ENCODE measurements at places on chromosomes 1 and 21.

- DNase-seq, result no peak
Measured at GRCh38 chr1:247435759-247436147, 19.8 kb downstream of the NLRP3 start.

DNA sequence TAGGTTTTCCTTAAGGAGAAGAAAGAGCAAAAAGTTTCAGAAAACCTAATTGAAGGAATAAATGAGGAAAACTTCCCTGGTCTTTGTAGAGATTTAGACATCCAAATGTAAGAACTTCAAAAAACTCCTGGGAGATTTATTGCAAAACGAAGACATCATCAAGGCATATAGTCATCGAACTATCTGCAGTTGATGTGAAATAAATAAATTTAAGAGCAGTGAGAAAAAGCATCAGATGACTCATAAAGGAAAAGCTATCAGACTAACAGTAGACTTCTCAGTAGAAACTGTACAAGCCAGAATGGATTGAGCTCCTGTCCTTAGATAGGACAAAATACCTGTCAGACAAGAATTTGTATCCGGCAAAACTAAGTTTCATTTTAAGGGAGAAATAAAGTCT, 569.4 kb upstream of the ADAMTS5 start:
- no peak for DNase-seq

GRCh38 chr1:33272930-33273329, 16.6 kb downstream of the ZNF362 start:
- DNase-seq, result peak; percentile 30

DNA sequence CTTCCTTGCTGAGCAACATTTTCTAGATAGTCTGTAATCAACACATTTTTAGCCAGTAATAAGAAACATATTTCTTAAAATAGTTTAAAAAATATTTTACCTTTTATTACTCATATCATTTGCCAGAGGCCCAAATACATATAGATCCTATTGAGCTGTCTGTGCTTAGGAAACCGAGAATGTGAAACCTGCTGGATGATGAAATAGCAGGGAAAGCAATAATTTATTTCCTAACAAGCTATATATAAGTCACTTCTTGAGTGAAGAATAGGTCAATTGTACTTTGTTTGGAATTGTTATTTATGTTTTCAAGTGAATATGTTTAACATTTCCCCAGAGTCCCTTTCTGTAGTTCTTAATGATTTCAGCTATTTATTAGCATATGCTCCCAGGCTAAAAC, 339.9 kb upstream of the TMPRSS15 start:
- no peak for DNase-seq

DNA sequence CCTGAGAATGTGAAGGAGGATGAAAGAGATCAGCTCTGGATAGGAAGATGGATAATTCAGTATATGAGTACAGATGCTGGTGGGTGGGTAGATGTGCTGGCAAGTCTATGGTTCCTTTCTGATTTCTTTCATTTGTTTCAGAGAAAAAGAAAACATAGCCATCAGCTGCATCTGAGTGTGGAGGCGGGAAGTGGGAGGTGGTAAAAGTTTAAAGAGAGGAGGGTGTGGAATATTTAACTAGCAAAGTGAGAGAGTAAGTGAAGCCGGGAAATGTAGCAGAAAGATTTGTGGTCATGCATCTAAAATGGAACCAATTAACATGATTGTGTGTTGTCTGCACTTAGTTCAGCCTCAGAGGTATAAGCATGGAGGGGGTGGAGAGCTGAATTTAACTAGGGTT, 16.4 kb downstream of the RPE65 start:
- no peak for DNase-seq

DNA sequence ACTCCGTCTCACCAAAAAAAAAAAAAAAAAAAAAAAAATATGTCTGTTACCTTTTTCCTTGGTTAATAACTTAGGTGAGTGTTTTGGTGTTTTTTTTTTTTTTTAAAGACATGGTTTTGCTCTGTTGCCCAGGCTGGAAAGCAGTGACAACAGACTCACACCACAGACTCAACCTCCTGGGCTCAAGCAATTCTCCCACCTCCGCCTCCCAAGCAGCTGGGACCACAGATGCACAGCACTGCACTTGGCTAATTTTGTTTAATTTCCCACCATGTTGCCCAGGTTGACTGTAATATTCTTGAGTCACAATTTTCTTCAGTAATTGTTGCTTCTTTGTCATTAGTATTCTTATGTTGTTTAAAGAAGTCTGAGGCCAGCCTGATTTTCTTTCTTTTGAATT, 149.2 kb upstream of the SYT6 start:
- no peak for DNase-seq

DNA sequence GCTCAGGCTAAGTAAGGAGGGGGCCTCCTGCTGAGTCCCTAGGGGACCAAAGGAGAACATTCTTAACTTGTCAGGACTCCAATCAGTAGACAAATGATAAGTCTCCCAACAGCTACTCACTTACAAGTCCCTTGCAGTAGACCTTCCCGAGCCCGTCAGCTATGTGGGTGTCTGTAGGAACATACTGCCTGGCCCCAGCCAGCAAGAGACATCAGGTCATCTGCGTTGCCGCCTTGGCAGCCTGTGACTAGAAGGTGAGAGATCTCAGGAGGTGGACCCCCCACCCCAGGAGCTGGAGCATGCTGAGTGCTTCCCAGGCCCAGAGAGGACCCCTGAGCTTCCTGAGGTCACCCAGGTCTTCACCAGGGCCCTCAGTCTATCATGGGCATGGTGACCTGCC, 250.5 kb downstream of the C1orf94 start:
- no peak for DNase-seq

- DNase-seq, result no peak
Measured at GRCh38 chr1:4730078-4730477, 75.7 kb downstream of the AJAP1 start.

DNA sequence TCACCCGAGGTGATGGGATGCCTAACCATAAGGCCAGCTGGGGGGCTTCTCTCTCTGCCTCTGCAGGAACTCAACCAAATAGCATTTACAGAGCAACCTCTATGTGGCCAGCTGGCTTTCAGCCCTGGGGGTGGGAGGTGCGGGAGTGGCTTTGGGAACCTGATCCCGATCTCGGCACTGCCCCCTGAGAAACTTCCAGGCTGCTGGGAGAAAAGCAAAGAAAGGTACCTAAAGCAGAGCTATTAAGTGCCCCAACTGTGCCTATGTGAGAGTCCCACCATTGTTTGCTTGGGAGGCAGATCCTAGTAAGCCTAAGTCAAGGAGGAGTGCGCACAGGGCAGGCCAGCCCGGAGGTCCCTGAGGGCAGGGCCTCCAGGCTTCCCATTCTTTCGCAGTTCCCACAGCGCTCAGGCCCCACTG, 7.0 kb downstream of the KRTCAP2 start:
- peak; percentile 52 for DNase-seq

GRCh38 chr1:155940993-155941844, at the start of gene RXFP4:
TSS of gene RXFP4 (plus strand) at chr1:155941638. CDS start at chr1:155941710, 72 bp downstream.
- DNase-seq, result no peak

- no peak for DNase-seq
Measured at GRCh38 chr1:197225611-197226010, 42.4 kb upstream of the CRB1 start.

GRCh38 chr1:101938681-101939080, 58.0 kb downstream of the OLFM3 start:
- no peak for DNase-seq

DNA sequence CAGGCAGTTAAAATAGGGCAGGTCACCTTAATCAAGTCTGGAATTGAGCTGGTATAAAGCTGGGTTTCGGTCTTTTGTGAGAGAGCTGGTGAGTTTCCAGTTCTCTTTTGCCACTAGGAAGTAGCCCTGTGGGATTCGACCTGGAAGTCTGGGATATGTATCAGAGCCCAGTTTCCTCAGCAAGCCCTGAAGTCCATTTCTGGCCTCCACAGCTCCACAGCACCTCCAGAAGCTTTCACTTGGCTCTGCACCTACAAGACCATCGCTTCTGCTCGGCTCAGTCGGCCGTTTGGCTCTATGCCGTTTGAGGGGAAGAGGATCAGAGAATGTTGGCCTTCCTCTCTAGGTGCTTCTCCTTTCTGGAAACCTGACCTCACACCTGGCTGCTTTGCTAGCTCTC, 148.0 kb downstream of the GALNT2 start:
- DNase-seq, result peak; percentile 86

GRCh38 chr1:6463120-6463412, 2.9 kb downstream of the TNFRSF25 start:
- DNase-seq, result no peak

- no peak for DNase-seq
Measured at GRCh38 chr1:29756498-29756897, 520.2 kb downstream of the PTPRU start.

DNA sequence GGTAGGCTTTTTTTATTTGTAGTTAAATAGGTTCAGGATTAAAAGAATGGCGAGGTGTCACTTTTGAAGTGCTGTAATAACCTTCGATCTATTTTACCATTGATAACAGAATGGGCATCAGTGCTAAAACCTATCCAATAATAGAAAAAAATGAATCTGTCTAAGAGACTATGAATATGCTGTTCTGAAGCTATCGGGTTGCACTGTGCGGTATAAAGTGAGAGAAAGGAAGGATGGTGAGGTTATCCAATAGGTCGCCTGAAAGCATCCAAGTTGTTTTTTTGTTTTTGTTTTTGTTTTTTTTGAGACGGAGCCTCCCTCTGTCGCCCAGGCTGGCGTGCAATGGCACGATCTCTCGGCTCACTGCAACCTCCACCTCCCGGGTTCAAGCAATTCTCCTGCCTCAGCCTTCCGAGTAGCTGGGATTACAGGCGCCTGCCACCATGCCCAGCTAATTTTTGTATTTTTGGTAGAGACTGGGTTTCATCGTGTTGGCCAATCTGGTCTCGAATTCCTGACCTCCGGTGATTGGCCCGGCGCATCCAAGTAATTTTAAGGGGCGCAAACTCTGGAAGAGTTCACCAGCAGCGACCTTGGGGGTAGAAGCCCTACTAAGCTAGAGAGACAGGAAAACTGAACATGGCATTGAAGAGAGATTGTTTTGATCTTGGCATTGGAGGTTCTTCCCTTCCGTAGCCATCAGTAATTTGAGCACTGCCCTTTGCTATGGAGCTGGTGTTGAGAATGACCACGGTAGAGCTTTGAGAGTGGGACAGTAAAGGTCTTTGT, 8.7 kb upstream of the MDM4 start:
- DNase-seq, result no peak

DNA sequence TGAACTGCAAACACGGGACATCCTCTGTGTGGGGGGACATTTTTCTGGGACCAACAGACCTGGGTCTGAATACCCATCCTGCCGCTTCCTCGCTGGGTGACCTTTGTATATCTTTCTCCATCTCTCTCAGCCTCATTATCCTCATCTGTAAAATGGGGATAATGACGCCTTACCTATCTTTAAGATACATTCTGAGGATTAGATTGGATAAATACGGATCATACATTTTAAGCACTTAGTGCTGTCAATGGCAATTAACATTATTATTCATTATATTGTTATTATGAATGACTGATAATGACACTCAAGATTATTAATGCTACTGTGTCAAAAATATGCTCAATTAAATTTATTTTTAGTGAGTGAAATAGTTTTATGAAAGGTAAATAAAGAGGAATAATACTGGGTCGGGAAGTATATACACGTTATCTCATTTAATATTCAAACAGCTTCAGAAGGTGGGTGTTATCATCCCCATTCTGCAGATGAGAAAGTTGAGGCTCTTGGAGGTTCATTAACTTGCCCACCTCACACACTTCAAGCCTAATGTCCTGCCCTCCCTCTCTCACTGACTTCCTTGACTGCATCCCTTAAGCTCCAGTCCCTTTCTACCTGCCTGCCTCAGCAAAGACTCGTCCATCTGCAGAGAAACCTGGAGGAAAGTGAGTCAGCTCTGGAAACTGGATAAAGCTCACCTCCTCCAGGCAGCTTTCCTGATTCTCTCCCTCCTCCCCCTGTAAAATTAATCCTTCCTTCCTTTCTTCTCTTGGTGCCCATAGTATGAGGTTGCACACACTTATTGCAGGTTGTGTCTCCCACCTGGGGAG, 120.7 kb upstream of the JUN start:
- DNase-seq, result no peak

- no peak for DNase-seq
Measured at GRCh38 chr1:196400478-196401451, 207.5 kb downstream of the KCNT2 start.

- DNase-seq, result no peak
Measured at GRCh38 chr21:32844653-32845436, 73.3 kb upstream of the PAXBP1 start.

- no peak for DNase-seq
Measured at GRCh38 chr21:37538971-37539590, 172.5 kb downstream of the DYRK1A start.

GRCh38 chr1:4027008-4027407, 126.9 kb upstream of the C1orf174 start:
- no peak for DNase-seq

DNA sequence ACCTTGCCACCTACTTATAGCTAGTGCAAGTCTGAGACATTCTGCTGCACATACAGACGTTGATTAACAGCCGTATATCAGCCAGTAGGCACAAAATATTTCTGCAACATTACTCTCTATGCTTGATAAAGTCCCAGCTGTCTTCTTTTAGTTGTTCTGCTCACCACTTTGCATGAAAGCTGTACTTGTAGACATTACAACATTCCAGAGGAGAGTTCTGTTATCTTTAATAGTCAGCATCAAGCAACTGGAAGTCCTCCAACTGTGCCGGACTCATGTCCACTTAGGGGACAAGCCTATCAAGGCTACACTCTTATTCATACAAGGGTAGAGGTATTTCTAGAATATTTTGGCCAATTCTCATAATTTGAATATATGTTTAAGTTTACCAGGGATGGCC, 50.0 kb downstream of the CACHD1 start:
- no peak for DNase-seq

DNA sequence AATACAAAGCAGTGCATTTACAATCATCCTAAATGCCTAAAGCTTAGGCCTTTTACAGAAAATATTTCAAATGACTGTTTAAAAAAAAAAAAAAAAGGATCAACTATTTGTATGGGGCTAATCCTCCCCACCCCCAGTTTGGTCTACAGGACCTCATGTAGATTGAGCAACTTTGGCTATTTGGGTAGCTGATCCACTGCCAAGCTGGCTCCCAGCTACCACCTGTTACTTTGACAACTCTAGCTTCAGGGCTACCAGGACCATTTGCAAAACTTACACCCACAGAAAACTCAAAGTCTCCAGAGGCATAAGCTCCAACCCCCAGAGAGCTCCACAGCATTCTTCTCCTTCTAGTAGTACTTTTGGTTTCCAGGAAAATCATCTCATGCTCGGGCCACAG, 29.4 kb downstream of the JAK1 start:
- DNase-seq, result no peak

GRCh38 chr1:113388017-113388620, 2.2 kb upstream of the MAGI3 start:
- no peak for DNase-seq

- DNase-seq, result no peak
Measured at GRCh38 chr1:217535601-217536377, 95.1 kb downstream of the GPATCH2 start.

GRCh38 chr21:32515874-32516273, 69.4 kb downstream of the TCP10L start:
- no peak for DNase-seq

DNA sequence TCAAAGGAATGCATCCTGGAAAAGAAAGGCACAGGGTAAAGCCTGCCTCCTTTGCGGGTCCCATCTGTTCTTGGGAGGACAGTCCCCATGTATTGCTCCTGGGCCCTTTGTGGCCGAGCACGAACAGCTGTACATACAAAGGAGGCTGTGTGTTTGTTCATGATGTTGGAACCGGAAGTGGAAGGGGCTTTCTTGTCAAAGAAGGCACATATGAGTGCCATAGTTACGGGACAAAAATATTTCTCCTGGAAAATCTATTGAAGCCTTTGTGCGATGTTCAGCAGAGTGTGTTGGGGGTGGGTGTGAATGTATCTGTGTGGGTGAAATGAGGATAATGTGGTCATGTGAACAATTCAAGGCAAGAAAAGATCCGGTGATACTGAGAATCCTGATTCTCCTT, 297.6 kb downstream of the DISC1 start:
- DNase-seq, result no peak

Measured in aorta (tissue), 5 donors.